Myometrial cell (primary cell): ENCODE measurements at places on chromosomes 3 and 15. TPM values are rescaled to one million over a fixed set of nuclear protein-coding genes. Genes with fewer than 3 reads are reported as not detected.

Gene ARGFX
- not detected in 2 replicates for total RNA-seq

Gene MCF2L2
- 0.29 and 0.71 TPM in 2 replicates for total RNA-seq

Gene APBA2
- 4.8 and 7.2 TPM in 2 replicates for total RNA-seq

Gene XCR1
- total RNA-seq = not detected in 2 replicates
